ENCODE measurements at places on chromosomes 16 and 17.

GRCh38 chr17:7238420-7239090 lies 702 bp downstream of the PHF23 start:
- DNase-seq, result no peak

- DNase-seq, result no peak
Observed at GRCh38 chr17:75610103-75610984, 22.7 kb downstream of the MYO15B start.

DNA sequence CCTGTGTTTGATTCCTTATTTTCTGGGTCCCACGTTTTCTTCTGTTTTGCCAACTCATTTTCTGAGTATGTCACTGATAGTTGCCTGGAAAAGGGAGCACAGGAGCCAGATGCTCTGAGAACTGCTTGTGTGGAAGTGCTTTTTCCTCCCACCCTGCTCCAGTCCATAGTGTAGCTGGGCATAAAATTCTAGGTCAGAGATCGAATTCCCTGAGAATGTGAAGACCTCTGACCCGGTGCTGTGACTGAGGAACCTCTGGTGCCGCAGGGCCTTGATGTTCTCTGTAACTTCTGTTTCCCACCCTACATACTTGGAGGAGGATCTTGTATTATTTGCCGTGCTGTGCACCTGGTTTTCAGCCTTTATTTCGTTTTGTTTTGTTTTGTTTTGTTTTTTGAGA lies 19.5 kb upstream of the CAPN15 start:
- no peak for DNase-seq

- DNase-seq, result no peak
Observed at GRCh38 chr16:77807021-77807420, 18.7 kb downstream of the VAT1L start.

DNA sequence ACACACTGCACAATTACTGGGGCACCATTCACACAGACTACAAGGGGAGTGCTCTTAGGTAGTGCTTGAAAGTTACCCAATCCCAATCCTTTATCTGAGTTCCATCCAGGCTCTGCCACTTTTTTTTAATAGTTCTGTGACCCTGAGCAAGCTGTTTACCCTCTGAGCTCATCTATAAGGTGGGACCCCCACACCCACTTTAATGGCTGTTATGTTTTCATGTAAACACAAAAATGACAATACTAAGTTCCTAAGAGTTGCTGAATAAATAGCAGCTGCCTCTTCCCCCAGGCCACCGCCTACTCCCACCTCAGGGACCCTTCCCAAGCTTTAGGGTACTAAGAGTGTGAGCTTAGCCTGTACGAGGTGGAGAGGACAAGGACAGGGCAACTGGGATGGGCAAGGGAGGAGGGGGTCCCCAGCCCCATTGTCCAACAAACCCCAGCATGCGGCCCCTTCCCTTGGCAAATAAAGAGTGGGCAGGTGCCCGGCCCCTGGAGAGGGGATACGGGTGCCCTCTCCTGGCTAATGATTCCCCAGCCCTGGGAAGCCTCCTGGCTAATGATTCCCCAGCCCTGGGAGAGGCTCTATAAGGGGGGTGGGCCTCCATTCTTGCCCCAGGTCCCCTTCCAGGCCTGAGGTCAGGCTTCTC lies 14.6 kb downstream of the SLC13A2 start:
- DNase-seq, result no peak

DNA sequence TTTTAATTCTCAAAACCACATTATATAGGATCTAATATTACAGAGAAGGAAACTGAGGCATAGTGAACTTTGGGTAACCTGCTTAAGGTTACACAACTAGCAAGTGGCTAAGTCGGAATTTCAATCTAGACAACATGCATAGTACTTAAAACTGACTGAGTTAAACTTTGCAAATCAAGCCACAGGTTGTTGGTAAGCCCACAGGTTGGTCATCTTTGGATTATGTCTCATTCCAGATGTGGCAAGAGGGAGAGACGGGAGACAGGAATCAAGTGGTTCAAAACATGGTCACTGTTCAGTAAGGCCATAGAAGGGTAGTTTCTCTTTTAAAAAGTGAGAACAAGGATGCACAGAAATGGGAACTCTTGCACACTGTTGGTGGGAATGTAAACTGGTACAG lies 57.1 kb downstream of the MYO1D start:
- DNase-seq, result no peak

DNA sequence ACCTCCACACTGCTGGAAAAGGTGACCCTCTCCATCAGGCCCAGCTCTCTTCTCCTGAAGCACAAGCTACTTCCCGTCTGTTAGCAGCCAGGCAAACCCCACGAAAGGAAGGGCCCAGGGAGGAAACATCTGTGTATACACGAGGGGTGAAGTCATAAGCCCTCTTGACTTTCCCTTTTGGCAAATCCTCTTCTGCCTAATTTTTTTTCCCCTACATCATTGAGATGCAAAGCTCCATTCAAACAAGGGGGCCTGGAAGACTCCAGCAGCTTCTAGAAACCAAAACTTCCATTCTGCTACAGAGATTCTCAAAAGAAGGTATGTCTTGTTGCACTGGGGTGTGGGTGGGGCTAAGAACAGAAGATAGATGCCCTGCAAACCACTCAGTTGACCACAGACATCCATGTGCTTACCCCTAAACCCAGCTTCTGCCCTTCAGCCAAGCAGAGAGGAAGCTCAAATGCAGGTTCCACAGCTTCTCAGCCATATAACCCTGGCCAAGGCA lies 145.6 kb upstream of the RCVRN start:
- DNase-seq, result no peak

DNA sequence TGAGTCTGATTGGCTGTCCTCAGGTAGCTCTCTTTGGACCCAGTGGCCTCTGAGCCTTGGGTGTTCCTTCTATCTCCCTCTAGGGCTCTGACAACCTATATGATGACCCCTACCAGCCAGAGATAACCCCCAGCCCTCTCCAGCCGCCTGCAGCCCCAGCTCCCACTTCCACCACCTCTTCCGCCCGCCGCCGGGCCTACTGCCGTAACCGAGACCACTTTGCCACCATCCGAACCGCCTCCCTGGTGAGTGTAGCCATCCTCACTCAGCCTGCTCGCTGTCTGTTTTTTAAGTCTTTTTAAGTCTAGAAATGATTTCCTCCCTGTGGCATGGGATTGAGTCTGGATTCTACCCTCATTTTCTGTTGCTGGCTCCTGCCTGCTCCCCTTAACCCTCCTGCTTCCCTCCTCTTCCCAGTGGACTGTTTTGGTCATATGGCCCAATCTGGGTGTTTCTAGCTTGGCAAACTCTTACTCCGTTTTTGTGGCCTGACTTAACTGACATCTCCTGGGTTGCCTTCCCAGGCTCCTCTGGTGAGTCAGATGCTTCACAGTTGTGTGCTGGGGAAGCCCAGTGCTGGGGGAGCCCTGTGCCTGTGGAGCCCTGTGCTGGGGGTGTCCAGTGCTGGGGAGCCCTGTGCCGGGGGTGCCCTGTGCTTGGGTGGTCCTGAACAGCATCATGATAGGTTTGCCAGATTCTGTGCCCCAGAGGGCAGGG lies 9.9 kb downstream of the TAOK2 start:
- DNase-seq, result no peak

- no peak for DNase-seq
Observed at GRCh38 chr16:12906765-12907516, 5.5 kb downstream of the SHISA9 start.

GRCh38 chr16:67910158-67910557 lies 17.1 kb downstream of the PSKH1 start:
- peak; percentile 40 for DNase-seq

GRCh38 chr17:21295036-21295952 lies 10.8 kb downstream of the MAP2K3 start:
- no peak for DNase-seq

DNA sequence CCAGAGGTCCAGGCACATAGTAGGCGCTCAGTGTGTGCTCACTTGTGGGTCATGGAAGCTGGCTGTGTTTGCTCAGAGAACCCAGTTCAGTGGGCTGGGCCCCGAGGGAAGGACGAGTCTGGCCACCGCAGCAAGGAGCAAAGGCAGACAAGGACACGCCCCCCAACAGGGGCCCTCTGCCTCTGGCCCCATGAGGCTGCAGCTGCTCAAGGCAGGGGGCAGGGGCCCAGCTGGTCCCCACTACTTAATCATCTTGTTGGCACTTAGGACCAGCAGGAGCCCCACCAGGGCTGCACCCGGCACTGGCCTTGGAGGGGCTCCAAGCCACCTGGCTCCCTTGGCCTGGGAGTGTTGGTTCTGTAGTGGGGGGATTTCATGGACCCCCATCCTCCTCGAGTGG lies 16.1 kb downstream of the KCNJ12 start:
- no peak for DNase-seq

GRCh38 chr16:89058812-89059211 lies 34.8 kb upstream of the ACSF3 start:
- no peak for DNase-seq

DNA sequence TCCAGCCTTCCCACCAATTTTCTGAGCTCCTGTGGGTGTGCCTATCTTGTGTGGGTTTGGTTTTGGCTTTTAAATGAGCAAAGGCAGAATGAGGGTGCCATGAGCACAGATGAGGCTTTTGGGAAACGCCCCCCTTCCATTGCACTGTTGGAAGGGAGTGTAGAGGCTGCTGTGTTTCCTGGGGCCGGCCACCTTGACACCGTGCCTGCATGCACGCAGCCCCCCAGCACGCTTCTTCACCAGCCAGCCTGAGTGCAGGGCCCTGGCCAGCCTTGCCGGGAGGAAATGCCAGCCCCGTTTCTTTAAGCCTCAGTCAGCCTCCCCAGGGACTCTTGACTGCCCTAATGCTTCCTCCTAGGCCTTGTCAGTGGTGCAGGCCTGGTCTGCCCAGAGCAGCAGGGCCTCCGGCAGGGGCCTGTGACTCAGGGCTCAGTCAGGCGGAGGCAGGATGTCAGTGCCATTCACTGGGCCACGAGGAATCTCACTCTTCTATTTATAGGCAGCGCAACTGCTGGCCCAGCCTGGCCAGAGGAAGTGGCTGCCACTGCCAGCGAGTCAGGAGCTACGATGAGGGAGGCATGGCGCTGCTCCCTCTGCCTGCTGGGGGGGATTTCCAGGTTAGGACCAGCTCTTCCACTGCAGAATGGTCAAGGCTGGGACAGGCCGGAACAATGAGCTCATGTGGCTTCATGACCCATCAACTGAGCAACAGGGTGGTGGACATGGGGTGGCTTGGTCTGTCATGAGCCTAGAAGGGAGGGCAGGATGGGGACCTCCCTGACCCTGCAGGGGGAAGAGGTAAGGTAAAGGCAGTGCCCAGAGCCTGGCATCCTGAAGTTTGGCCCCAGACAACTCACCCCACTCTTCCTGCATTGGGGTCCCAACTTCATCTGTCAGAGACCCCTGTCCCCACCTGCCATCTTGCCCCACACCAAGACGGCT lies 205.2 kb downstream of the RAB11FIP4 start:
- peak; percentile 41 for DNase-seq

- no peak for DNase-seq
Observed at GRCh38 chr16:12324152-12324551, 347.6 kb downstream of the SNX29 start.

DNA sequence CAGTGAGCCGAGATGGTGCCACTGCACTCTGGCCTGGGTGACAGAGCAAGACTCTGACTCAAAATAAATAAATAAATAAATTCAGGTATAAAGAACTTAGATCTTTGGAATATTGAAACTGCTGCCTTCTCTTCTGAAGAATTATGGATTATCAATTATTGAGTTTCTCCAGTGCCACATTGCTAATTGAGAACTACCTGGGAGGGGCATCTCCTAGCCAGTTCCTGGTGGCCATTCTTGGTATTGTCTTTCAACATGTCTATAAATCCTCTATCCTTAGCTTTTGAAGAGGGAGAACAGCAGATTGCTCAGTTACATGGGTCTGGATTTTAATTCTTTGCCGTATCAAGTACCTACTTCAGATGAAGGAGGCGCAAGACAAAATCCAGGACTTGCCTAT lies 29.2 kb downstream of the CALCOCO2 start:
- DNase-seq, result no peak

DNA sequence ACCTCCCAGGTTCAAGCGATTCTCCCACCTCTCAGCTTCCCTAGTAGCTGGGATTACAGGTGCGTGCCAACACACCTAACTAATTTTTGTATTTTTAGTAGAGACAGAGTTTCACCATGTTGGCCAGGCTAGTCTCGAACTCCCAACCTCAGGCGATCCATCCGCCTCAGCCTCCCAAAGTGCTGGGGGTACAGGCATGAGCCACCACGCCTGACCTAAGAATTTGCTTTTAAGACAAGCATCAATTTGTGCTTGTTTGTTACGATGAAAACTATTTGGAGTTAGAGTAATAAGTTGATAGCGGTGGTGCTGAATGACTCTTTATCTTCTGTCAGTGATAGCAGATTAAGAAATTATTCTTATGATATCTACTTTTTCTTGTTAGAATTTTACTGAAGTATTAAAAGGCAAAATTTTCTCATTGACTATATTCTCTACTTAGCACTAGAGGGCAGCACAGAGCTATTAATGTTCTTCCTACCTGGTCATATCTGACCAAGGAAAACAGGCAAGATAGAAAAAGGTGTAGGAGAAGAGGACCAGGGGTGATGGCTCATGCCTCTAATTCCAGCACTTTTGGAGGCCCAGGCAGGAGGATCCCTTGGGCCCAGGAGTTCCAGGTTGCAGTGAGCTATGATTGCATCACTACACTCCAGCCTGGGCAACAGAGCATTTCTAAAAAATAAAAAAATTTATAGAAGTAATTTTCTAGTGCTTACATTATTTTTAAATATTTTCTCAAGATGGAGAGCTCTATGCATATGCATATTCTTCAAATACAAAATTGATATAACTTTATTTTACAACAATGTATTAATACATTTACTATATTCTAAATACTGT lies 24.5 kb downstream of the STXBP4 start:
- no peak for DNase-seq

- DNase-seq, result no peak
Observed at GRCh38 chr17:40303708-40304551, 5.0 kb upstream of the RARA start.

- DNase-seq, result no peak
Observed at GRCh38 chr16:3937066-3937875, 56.8 kb upstream of the CREBBP start.

- no peak for DNase-seq
Observed at GRCh38 chr17:6608321-6608720, 32.2 kb downstream of the KIAA0753 start.

- peak; percentile 90 for DNase-seq
Observed at GRCh38 chr16:27237219-27238015, 31.2 kb downstream of the NSMCE1 start.

DNA sequence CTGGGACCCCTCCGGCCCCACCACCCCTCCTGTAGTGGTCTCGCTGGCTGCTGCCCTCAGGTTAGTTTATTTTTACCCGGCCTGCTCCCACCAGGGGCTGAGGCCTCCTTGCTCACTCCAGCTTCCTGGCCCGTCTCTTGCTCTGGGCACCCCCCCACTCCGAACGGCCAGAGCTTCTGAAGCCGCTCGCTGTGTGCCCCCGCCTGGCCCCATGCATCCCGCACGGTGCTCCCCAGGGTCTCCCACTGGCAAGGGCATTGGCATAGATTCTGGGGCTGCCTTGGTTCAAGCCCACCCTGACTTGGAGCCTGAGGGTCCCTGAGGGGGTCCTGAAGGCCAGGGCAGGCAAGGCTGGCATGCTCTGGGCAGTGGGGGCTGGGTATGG lies 186.4 kb downstream of the SEC14L1 start:
- no peak for DNase-seq

GRCh38 chr16:87353613-87354012 lies 30.0 kb downstream of the FBXO31 start:
- DNase-seq, result no peak
